ENCODE measurements at places on chromosomes 6 and 20.
A peak's percentile ranks its signal among the peaks of the same experiment; 100 is the strongest.

DNA sequence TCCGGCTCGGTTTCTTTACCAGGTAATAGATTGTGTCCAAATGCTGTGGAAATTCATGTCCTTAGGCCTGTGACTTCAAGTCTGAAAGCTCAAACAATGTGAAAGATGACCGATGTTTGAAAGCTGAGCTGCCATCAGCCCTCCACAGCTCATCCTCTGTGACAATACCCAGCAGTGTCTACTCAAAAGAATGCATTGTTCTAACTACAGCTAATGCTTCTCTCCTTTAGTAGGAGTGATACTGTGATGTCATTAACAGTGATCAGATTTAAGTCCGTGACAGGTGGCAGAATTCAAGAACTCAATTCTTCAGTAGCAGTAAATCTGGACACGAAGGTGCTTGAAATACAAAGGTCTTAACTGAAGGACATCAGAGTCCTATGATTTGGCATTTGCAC lies 97.3 kb downstream of the RCAN2 start:
- DNase-seq = no peak

GRCh38 chr6:45006893-45007292 lies 321.2 kb upstream of the RUNX2 start:
- DNase-seq = no peak

- no peak for DNase-seq
These were observed 39.0 kb downstream of the TPD52L1 start for GRCh38 chr6:125192610-125192930.

GRCh38 chr6:38572186-38572813 lies 67.4 kb downstream of the BTBD9 start:
- peak; percentile 6 for DNase-seq

GRCh38 chr20:48740712-48741111 lies 87.1 kb downstream of the PREX1 start:
- no peak for DNase-seq

GRCh38 chr6:132504757-132505156 lies 8.2 kb downstream of the STX7 start:
- no peak for DNase-seq

DNA sequence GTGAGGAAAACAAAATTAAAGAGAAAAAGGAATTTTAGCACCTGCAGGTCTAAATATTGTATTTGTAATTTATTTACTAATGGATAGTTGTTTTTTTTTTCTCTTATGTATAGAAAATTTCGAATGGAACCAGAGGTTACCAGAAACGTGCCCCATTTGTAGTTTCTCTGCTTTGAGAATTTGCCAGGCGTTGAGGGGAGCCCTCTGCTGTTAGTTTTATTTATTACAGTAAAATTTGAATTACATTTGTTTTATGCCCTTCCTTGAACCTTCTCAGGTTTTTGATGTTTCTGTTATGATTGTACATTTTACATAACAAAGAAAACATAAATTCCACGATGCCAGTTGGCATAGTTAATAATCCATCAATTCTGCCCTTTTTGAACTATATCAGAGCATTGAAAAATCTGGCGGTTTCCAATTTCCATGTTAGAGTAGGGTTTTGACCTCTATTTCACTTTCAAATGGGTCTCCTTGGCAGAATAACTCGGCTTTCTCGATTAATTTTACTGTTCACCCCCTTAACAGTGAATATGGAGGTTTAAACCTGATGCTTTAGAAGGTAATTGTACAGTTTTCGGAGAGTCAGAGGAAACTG lies 35.1 kb upstream of the RFPL4B start:
- DNase-seq = no peak

DNA sequence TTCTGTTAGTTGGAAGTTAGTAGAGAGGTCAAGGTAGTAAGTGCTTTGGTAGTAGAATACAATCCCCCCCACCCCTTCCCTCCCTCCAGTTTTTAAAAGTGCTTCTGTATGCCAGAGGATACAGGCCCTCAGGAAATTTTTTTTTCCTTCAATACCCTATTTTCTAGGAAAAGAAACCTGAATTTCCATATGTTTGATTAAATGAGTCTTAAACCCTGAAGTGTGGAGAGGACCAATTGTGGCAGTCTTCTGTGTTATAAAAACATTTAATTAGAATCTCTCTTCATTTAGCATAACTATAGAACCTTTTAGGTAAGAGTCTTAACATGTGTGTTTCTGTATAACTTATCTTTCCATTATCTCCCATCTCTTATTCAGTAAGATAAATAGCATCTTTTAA lies 59.5 kb downstream of the ZNF292 start:
- DNase-seq = no peak

DNA sequence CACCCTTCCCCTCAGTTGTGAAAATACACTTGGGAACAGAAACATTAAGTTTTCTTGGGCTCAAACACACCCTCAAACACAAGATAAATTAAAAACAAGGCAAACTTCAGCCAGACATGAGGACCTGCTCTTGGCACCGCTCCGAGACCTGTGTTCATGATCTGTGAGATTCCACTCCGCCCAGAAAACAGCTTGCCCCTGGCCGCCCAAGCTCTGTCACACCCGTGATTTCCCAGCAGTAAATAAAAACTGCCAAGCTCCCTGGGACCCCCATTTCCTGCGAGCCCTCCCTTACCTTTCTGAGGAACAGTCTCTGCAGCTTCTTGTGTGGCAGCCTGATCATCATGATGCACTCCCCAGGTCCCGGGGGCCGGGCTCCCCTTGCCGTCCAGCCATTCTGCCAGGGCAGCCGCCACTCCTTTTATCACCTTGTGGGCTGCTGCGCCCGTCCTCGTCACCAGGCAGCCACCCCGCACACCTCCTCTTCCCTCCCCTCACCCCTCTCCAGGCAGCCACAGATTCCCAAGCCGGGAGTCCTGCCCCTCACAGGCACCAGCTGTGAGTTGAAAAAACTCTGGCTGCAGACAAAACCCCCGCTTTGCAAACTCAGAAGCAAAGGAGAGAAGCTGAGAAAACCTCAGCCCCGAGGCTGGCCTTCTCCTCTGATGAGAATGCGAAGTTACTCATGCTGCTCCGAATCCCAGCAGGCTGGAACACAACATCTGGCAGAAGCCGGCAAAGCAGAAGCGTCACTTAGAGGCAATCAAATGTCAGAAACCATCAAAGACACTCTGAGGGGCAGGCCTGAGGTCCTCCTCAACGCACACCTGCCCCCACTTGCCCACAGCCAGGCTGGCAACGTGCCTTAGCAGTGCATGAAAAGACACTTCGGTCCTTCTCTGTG lies 130.4 kb upstream of the RPS6KA2 start:
- no peak for DNase-seq
